ENCODE measurements at places on chromosomes 7 and 10.

GRCh38 chr7:141115965-141116364 lies 42.1 kb downstream of the TMEM178B start:
- no peak for DNase-seq

DNA sequence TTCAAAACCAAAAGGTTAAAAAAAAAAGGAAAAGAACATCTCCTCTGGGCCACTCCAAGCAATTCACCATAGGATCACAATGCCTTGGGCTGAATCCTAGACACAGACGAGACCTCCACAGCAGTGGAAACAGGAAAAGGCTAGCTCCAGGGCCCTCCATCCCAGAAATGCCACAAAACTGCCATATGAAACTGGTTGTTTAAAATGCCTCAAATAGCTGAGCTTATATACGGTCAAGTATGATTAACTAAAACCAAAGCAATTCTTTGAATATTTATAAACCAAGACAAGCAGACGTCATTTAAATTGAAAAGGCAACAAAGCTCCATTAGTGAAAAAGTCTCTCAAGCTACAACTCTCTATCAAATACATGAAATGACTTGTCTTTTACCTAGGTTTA lies 63.1 kb downstream of the DOCK4 start:
- no peak for DNase-seq

DNA sequence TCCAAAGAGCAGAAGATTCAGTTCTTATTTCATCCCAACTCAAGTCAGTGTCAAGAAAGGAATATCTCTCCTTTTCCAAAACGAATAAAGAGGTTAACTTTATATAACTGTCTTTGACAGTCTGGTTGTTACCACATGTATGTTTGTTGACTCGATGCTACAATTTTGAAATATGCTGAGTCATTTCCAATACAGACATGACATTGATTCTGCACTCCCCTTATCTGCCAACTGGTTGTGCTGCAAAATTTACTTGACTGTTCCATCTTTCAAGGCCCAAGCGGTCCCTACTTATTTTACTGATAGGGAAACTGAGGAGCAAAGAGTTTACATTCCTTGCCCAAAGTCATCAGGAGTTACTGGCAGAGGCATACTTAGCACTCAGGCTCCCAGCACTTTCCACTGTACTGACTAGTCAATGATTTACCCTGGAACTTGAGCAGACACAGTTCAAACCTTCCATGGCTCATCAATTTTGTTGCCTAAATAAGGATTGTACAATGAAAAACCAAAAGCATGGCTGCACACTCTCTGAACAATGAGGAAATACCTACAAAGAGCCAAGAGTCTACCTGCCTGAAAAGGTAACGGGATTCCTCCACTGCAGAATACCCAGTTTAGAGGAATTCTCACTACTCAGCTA lies 52.8 kb downstream of the ABLIM1 start:
- no peak for DNase-seq

GRCh38 chr7:151119055-151119415 lies 32.8 kb downstream of the AGAP3 start:
- DNase-seq: no peak

- no peak for DNase-seq
Observed at GRCh38 chr10:108439397-108439796, 1274.9 kb upstream of the SORCS1 start.

DNA sequence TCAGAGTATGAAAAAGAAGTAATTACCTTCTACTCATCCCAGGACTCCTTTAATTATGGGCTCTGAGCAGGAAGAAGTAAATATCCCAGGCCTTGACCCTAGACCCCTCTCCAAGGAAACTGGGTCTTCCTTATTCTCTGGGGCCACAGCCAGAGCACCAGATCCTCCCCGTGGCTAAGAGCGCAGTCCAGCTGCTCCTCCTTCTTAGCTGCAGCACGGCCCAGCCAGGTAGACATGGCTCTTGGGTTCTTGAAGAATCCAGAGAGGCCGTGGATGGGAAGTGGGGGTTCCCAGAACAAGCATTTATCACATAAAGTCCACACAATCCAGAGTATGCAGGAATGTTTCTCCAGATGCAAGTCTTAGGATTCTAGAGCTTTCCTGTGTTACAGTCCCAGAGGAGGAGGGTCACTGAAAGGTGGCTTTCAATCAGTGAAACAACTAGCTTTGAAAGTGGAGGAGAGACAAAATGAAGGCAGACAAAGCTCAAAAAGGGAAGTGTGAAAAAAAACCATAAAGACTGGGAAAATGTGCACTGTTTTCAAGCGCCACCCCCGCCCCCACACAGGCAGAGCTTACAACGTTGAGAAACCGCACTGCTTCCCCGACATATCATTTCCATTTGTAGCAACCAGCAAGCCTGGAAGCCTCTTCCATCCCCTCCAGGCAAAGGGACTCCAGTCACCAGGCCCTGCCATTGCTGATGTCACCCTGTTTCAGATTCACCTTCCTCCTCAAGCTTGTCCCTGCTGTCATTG lies 396.5 kb upstream of the MKI67 start:
- DNase-seq: no peak

Measured in MG63 (cell line).